Activated effector memory CD4-positive, alpha-beta T cell treated with anti-CD3 and anti-CD28 coated beads, Interleukin-2, amount 50 U/mL, for 16 hours (primary cell): ENCODE measurements at places on chromosomes 2 and 18.

DNA sequence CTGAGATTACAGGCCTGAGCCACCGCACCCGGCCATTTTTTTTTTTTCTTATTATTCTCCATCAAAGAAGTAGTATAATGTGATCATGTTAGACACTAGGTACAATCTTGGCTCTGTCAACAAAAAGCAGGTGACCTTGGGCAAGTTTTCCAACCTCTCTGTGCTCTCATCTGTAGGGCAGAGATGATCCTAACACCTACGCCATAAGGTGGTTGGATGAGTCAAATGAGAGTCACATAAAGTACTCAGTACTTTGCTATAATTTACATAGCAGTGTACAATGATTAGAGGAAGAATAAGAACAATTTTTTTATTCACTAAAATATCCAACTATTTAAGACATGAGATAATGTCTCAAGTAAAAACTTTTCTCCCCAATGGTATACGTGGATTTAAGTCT lies 128.6 kb downstream of the TGIF1 start:
- DNase-seq, result no peak

DNA sequence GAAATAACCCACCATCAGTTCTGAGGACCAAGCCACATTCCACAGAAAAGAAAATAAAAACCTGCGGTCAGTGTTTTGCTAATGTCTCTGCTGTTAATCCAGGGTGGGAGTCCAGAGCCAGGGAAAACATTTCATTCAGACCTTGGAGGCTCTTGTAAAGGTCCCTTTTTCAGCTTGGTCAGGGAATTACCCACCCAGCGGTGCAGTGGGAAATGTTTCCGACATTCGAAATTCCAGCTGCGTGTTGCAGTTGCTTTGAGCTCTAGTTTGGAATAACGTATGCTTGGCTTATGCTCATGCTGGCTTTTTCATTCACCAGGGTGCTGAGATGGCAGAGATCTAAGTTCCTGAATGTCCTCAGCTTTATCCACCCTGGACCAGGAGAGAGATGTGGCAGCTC lies 219.1 kb downstream of the TRIB2 start:
- DNase-seq, result no peak

DNA sequence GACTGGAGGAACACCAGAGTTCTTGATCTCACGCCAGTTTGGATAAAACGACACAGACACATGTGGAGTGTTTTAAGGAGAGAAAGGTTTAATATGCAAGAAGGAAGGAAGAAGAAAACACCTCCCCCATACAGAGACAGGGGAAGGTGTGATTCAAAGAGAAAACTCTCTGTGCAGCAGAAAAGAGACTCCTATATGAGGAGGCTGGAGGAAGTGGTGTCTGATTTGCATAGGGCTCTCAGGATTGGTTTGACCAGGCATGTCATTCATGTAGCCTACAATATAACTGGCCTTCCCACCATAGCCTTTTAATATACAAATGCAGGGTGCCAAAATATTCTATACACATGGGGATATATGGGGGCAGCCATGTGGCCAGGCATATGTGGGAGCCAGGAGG lies 1386.5 kb downstream of the RPIA start:
- DNase-seq, result no peak

- DNase-seq, result no peak
Measured at GRCh38 chr2:42558827-42559226, 9.6 kb upstream of the MTA3 start.

GRCh38 chr2:233280114-233280693 lies 27.4 kb upstream of the SAG start:
- no peak for DNase-seq

- DNase-seq, result no peak
Measured at GRCh38 chr2:129331638-129332037, 647.8 kb upstream of the RAB6C start.

- DNase-seq, result no peak
Measured at GRCh38 chr2:108594132-108594981, 60.1 kb downstream of the LIMS1 start.

DNA sequence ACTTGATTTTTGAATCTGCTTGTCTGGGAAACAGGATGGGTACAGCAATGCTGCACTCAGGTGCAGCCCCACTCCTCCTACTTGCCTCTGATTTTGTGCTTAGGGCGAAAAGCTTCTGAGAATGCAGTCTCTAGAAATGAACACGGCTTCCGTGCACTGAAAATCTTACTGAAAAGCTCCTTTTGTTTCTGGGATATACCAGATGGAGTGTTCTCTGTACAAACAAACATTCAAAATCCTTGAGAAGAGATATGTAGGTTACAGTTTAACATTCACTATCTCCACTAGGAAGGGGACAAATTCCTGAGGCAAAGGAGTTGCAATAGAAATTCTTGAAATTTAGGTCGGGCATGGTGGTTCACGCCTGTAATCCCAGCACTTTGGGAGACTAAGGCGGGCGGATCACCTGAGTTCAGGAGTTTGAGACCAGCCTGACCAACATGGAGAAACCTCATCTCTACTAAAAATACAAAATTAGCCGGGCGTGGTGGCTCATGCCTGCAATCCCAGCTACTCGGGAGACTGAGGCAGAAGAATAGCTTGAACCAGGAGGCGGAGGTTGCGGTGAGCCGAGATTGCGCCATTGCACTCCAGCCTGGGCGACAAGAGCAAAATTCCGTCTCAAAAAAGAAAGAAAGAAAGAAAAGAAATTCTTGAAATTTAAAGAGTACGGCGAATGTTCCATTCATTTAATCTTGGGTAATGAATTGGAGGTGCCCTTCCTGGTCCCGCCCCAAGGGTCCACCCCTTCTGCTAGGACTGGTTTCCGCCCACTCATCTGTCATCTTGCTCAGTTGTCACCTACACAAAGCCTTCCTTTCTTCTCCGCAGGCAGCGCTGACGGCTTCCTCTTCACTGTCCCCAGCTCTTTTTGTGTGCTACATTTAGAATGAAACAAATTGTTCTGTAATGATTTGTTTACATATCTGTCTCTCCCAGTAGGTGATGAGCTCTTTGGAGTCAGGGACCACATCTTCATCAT lies 92.4 kb downstream of the SOCS6 start:
- no peak for DNase-seq

DNA sequence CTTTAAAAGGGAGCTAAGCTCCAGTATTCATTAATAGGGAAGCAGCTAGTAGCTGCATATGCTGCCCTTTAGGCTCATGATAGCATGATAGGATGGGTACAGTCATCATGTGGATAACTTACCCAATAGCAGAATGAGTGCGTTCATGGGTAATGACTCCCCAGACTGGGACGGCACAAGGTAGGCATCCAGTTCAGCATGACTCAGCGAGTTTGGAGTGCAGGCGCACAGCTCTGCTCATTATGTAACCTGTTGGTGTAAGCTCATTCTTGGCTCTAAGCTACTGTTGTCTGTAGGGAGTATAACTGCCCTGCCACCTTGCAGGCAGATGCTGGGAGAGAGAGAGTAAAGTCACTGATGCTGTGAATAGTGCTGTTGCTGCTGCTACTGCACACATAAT lies 209.2 kb upstream of the SYT4 start:
- DNase-seq, result no peak

- peak; percentile 62 for DNase-seq
Measured at GRCh38 chr2:233058717-233059546, 1.2 kb upstream of the INPP5D start.

DNA sequence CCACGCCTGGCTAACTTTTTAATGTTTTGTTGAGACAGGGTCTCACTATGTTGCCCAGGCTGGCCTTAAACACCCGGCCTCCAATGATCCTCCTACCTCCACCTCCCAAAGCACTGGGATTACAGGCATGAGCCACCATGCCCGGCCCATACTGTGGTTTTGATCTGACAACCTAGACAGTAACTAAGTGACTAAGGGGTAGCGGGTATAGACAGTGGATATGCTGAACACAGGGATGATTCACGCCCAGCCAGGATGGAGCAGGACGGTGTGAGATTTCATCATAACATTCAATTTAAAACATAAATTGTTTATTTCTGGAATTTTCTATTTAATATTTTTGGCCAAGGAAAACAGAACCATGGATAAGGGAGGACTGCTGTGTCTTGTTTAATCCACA lies 36.0 kb upstream of the YPEL5 start:
- DNase-seq, result no peak

DNA sequence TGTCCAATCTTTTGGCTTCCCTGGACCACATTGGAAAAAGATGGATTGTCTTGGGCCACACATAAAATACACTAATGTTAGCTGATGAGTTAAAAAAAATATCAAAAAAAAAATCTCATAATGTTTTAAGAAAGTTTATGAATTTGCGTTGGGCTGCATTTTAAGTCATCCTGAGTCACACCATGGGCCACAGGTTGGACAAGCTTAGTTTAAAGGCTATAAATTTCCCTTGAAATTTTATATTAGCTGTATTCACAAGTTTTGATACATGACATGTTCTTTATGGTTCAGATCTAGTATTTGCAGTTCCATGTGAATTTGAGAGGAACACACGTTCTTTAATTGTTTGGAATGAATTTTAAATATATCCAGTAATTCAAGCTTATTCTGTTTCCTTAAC lies 21.9 kb downstream of the CARF start:
- DNase-seq, result no peak

DNA sequence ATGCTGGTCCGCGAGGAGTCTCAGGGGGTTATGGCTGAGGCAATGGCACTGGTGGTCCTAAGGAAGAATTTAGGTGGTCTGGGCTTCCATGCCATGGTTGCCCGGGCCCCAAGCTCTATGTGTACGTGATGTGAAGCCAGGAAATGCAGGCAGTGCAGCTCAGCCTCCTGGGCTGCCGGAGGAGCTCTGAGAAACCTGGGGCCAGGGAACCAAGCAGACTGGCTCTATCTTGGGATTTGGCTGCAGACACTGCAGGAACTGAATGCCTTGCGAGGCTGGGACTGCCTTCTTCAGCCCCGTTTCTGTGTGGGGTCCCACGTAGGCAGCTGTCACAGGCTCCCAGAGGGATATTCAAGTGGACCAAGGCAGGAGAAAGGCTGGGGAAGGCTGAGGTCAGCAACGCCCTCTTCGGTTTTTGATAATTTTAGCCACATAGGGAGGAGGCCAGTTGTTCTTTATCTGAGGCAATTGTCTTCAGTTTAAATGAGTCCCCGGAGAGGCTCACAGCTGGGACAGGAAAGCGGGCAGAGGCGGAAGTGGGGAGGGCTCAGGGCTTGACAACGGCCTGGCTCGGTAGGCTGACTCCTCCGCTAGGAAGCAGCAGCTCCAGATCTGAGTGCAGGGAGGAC lies 77.7 kb downstream of the RHOB start:
- DNase-seq, result no peak

DNA sequence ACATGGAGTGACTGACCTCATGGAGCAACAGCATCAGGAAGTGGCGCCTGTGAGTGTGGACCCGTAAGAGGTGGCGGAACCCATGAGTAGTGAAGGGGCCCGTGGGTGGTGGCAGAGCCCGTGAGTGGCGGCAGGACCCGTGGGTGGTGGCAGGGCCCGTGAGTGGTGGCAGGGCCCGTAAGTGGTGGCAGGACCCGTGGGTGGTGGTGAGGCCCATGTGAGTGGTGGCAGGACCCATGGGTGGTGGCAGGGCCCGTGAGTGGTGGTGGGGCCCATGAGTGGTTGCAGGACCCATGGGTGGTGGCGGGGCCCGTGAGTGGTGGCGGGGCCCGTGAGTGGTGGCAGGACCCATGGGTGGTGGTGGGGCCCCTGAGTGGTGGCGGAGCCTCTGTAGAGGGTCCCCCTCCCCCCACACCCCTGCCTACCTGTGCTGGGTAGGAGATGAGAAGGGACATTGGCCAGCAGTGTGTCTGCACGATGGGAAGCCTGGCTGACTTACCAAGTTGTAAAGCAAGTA lies 407.7 kb upstream of the SALL3 start:
- DNase-seq, result no peak

GRCh38 chr2:96146881-96147592 lies 1.8 kb upstream of the DUSP2 start:
- DNase-seq, result peak; percentile 75

DNA sequence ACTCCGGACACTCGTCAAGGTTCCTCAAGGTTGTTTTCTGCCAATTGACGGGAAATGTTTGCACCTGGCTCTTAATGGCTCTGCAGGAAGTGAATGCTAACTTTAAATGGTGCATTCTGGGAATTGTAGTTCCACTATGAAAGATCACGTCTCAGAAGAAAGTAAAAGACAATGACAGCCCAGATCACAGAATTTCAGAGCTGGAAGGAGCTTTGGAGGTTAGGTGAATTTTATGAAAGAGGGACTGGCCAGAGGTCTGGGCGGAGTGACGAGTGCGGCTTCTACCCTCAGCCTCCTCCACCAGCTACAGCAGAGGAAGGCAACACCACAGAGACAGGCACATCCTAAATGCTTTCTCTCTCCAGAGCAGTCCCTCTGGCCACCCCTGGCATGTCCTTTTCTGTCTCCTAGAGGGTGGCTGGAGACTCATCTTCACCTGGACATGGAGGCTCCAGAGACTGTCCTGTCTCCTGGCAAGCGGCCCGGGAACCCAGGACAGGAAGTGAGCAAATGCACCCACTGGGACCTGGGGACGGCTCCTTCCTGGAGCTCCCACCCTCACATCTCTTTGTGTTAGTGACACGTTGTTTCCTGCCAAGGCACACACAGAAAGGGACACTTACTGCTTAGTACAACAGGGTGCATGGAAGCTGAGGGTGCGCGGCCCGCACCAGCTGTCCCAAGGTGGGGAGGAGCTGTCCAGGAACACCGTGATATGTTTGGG lies 19.4 kb downstream of the THAP4 start:
- peak; percentile 76 for DNase-seq

- no peak for DNase-seq
Measured at GRCh38 chr2:149885468-149885867, 297.9 kb upstream of the MMADHC start.

GRCh38 chr2:158011055-158011771 lies 90.5 kb upstream of the UPP2 start:
- DNase-seq, result no peak

GRCh38 chr2:184849516-184849915 lies 251.2 kb downstream of the ZNF804A start:
- DNase-seq, result no peak

GRCh38 chr2:109456776-109457175 lies 157.0 kb downstream of the SEPTIN10 start:
- peak; percentile 9 for DNase-seq

- no peak for DNase-seq
Measured at GRCh38 chr2:120134263-120134662, 88.9 kb downstream of the TMEM185B start.

- DNase-seq, result no peak
Measured at GRCh38 chr2:2824588-2824987, 493.5 kb upstream of the MYT1L start.

DNA sequence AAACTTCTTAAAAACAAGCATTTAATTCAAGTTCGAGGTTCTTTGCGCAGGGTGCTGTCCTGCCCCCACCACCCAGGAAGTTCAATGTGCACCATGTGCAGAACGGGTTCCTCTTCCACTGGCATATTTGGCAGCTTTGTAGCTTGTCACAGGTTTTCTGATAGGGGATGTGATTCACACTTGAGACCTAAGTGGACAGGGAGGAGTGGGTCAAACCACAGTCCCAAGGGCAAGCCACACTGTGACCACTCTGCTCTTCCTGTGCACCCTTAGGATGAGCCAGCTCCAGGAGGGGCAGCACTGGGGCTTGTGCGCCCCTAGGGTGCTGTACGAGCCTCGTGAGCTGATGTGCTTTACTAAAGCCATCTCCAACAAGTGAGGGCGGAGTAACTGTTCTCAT lies 82.5 kb downstream of the TGFA start:
- no peak for DNase-seq
